GM03348 (cell line): ENCODE measurements at places on chromosomes 11 and 22.
A peak's percentile ranks its signal among the peaks of the same experiment; 100 is the strongest.

- peak; percentile 91 for DNase-seq
These were observed 86.6 kb downstream of the KCNQ1 start for GRCh38 chr11:2531277-2531986.

DNA sequence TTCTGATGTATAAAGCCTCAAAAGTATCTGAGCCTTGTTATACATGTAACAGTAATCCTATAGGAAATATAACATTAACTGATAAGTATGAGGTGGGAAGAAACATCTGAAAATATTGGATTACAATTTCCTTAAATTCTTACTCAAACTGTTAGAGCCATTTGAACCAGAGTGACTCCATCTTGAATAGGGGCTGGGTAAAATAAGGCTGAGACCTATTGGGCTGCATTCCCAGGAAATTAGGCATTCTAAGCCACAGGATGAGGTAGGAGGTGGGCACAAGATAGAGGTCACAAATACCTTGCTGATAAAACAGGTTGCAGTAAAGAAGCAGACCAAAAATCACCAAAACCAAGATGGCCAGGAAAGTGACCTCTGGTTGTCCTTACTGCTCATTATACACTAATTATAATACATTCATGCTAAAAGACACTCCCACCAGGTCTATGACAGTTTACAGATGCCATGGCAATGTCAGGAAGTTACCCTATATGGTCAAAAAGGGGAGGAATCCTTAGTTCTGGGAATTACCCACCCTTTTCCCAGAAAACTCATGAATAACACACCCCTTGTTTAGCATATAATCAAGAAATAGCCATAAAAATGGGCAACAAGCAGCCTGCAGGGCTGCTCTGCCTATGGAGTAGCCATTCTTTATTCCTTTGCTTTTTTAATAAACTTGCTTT lies 114.9 kb downstream of the PGR start:
- DNase-seq, result no peak

- DNase-seq, result no peak
These were observed 23.8 kb upstream of the SYN3 start for GRCh38 chr22:33081686-33082590.

DNA sequence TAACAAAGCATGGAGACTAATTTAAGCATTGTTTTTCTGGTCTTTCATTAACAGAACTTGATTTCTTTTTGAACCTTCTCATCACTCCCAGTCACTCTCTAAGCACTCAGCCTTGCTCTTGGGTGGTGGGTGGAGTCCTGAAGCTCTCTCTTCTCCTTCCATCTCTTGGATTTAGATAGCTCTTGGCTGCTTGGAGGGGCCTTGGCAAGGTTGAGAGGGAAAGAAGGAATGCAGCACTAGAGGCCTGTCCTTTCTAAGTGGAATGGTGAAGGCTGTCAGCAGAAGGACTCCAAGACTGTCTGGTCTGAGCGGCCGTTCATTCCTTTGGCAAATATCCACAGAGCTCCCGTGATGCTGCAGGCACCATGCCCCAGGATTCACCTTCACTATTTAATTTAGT lies 168.6 kb upstream of the E2F8 start:
- DNase-seq, result no peak

DNA sequence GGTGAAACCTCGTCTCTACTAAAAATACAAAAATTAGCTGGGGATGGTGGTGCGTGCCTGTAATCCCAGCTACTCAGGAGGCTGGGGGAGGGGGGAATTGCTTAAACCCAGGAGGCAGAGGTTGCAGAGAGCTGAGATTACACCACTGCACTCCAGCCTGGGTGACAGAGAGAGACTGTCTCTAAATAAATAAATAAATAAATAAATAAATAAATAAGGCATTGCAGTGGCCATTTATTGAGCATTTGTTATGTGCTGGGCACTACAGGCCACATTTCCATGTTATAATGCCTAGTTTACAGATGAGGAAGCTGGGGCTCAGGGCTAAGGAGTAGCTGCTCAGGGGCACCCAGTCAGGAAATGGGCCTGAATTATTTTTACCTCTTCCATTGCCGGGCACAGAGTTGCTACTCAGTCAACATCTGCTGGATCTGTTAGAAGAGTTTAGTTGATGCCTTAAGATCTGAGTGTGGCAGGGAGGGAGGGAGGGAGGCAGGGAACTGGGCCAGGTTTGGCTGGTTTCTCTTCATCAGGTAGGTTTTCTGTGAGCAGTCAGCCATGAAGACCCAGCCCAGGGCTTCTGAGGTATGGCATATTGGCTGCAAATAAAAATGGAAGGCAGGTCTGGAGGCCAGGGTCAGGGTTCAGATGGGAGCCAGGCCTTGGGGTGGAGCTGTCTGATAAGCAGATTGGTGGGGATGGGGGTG lies 5.6 kb downstream of the PVALB start:
- no peak for DNase-seq
